ENCODE measurements at places on chromosomes 6 and 20. TPM values are rescaled to one million over a fixed set of nuclear protein-coding genes. Genes with fewer than 3 reads are reported as not detected.

DNA sequence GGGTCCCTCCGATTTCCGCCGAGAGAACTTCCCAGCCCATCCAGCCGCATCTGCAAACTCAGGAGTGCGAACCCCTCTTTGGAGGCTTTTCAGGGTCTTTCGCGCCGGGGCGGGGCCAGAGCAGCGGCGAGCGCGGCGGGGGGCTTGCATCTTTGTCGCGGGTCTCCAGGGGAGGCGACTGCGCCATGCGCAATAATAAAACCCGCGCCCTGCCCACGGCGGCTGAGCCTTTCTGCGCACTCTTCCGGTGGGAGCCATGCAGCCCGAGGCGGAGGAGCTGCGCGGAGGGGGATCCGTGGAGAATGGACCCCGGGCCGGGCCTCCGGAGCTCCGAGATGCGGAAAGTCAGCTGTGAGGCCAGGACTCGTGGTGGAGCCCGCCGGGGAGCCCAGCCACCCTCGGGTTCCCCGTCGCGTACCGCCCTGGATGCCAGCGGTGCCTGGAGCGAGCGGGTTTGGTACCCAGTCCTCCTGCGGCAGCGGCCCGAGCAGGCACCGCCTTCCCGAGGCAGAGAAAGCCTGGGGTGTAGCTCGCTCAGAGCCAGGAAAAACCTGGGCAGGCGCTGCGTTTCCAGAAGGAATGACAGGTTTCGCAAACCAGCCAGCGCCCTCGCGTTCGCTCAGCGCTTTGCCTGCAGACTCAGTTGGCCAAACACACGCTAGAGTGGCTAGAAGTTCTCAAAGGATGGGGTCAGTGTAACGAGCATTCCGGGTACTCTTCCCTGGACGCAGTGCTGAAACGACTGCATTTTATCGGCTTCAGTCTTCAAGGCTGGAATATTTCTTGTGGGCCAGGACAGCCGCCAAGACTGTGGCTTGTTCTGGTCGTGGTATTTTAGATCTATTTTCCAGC, 1.2 kb downstream of the AKAP12 start:
- H3K27ac ChIP-seq = peak overlapping the region; percentile 0
- DNase-seq = peak; percentile 31
- H3K27me3 ChIP-seq = no peaks in the 10 kb centered on the region

GRCh38 chr20:53370345-53370961, 223.2 kb downstream of the ZNF217 start:
- no peaks in the 10 kb centered on the region for H3K36me3 ChIP-seq
- peaks cover 80% of the 10 kb centered on the region for H3K27me3 ChIP-seq
- no peak for DNase-seq
- no peak overlapping the region for H3K4me3 ChIP-seq
- H3K27ac ChIP-seq = no peak overlapping the region

The LINC00237 gene
- total RNA-seq = not detected

GRCh38 chr20:1293641-1294379, 27.7 kb downstream of the SNPH start:
- no peaks in the 10 kb centered on the region for H3K4me1 ChIP-seq
- H3K27me3 ChIP-seq = no peaks in the 10 kb centered on the region
- no peak for DNase-seq

DNA sequence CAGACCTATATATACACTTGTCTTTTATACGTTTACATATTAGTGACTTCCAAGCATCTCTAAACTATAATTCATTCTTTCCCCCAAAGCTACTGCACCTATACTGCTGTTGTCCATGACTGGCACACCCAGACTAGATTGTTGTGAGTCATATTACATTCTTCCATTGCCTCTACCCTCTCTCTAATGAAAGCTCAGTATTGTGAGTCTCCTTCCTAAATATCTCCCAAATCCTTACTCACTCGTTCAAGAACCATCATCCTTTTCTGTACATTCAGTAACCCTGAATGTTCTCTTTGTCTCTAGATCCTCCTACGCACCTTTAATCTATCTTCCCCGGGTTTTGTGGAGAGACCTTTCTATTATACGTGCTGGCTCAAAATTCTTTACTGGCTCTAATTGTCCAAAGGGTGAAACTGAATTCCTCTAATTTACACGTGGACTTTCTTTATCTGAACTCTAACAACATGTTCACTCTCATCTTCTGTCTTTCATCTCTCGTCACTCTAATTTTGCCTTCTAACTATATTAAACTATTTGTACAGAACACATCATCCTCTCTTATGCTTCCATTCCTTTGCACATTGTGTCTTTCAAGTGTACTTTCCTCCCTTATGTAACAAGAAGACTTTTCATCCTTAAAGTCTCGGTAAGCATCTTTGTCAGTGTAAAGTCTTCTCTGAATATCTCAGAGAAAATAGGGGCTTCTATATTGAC, 109.3 kb downstream of the IBTK start:
- H3K27me3 ChIP-seq = no peaks in the 10 kb centered on the region
- no peak overlapping the region for H3K27ac ChIP-seq
- no peaks in the 10 kb centered on the region for H3K36me3 ChIP-seq
- no peak for DNase-seq

DNA sequence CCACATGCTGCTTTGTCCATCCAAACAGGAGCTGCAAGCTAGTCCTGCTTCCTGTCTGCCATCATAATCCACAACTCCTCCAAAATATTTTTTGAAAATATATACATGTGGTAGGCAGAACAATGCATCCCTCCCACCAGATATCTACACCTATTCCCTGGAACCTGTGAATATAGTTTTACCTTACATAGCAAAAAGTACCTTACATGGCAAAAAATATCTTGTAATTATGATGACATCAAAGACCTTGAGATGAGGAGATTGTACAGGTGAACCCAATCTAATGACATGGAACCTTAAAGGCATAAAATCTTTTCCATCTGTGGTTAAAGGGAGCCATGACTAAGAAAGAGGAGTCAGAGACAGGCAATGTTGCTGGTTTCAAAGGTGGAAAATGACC, 15.3 kb upstream of the RGS17 start:
- no peak for DNase-seq
- no peak overlapping the region for H3K4me3 ChIP-seq
- H3K36me3 ChIP-seq = no peaks in the 10 kb centered on the region
- no peaks in the 10 kb centered on the region for H3K4me1 ChIP-seq
- no peak overlapping the region for H3K27ac ChIP-seq

GRCh38 chr20:5061213-5061612, 58.5 kb downstream of the PCNA start:
- no peak overlapping the region for H3K4me3 ChIP-seq
- DNase-seq = peak; percentile 96
- no peaks in the 10 kb centered on the region for H3K36me3 ChIP-seq
- peak overlapping the region; percentile 93 for H3K27ac ChIP-seq
- H3K27me3 ChIP-seq = no peaks in the 10 kb centered on the region

The PBOV1 gene
- not detected for total RNA-seq

The BTNL2 gene
- total RNA-seq = not detected

- H3K27me3 ChIP-seq = no peaks in the 10 kb centered on the region
- no peaks in the 10 kb centered on the region for H3K36me3 ChIP-seq
- peak; percentile 52 for DNase-seq
- H3K27ac ChIP-seq = no peak overlapping the region
- peaks cover 34% of the 10 kb centered on the region for H3K4me1 ChIP-seq
- no peak overlapping the region for H3K4me3 ChIP-seq
Observed at GRCh38 chr6:52416629-52417151, 3.5 kb upstream of the EFHC1 start.

The SNPH gene
- total RNA-seq = 4.0 TPM

DNA sequence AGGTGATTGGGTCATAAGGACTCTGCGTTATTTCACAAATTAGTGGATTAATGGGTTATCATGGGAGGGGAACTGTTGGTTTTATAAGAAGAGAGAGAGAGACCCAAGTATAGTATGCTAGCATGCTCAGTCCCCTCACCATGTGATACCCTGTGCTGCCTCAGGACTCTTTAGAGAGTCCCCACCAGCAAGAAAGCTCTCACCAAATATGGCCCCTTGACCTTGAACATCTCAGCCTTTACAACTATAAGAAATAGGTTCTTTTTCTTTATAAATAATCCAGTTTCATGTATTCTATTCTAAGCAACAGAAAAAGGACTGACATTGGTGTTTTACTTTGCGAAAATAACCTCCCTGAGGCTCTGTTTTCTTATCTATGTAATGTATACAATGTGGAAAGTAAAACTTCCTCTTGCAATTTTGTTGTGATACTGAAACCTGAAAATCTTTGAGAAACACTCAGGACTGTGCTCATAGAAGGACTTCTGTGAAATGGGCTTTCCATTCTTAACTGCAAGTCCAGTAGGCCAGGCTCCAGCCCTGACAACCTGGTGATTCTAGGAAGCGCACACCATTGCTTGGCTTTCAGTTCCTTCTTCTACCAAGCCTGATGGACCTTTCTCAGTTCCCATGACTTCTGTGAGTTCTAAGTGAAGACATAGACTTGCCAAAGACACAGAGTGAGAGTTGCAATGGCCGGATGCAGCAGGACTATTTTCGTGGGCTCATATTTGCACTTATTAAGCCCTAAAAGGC, 21.9 kb downstream of the SIRPD start:
- H3K27me3 ChIP-seq = no peaks in the 10 kb centered on the region
- H3K4me1 ChIP-seq = no peaks in the 10 kb centered on the region
- H3K4me3 ChIP-seq = no peak overlapping the region
- H3K27ac ChIP-seq = no peak overlapping the region
- DNase-seq = no peak
- H3K36me3 ChIP-seq = no peaks in the 10 kb centered on the region

GRCh38 chr6:27672113-27672799, 199.4 kb upstream of the ZNF184 start:
- peak overlapping the region; percentile 58 for H3K27ac ChIP-seq
- H3K4me1 ChIP-seq = peaks cover 32% of the 10 kb centered on the region
- H3K27me3 ChIP-seq = no peaks in the 10 kb centered on the region
- H3K4me3 ChIP-seq = peak overlapping the region; percentile 85
- no peaks in the 10 kb centered on the region for H3K36me3 ChIP-seq

DNA sequence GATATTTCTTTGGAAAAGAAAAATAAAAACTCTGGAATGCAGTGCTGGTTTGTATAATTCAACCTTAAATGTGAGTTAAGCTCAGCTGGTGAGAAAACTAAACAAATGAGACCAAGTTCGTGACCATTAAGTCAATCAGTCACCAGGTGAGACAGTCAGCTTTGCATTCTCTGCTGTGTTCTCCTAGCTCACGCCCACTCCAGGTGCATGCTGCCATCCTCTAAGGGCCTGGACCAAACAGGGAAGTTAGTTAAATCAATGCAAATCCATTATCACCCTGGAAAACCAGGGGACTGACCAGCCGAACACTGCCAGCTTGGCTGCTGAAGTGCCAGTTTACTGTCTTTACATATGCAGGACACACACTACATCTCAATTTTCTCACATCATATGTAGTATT, 7.2 kb downstream of the TPBG start:
- no peak overlapping the region for H3K4me3 ChIP-seq
- peaks cover 27% of the 10 kb centered on the region for H3K4me1 ChIP-seq
- DNase-seq = no peak
- H3K27me3 ChIP-seq = no peaks in the 10 kb centered on the region

The SLC17A2 gene
- total RNA-seq = not detected

The F13A1 gene
- not detected for total RNA-seq

The CLPSL1 gene
- total RNA-seq = not detected

- H3K4me3 ChIP-seq = no peak overlapping the region
- no peak overlapping the region for H3K27ac ChIP-seq
- H3K27me3 ChIP-seq = no peaks in the 10 kb centered on the region
Observed at GRCh38 chr6:18997375-18997826, 610.3 kb downstream of the RNF144B start.

The TNFRSF21 gene
- 172 TPM for total RNA-seq

- DNase-seq = peak; percentile 77
- H3K4me3 ChIP-seq = no peak overlapping the region
- peaks cover 32% of the 10 kb centered on the region for H3K4me1 ChIP-seq
- no peaks in the 10 kb centered on the region for H3K27me3 ChIP-seq
- peak overlapping the region; percentile 93 for H3K27ac ChIP-seq
Observed at GRCh38 chr6:106546261-106546690, 83.0 kb downstream of the RTN4IP1 start.

DNA sequence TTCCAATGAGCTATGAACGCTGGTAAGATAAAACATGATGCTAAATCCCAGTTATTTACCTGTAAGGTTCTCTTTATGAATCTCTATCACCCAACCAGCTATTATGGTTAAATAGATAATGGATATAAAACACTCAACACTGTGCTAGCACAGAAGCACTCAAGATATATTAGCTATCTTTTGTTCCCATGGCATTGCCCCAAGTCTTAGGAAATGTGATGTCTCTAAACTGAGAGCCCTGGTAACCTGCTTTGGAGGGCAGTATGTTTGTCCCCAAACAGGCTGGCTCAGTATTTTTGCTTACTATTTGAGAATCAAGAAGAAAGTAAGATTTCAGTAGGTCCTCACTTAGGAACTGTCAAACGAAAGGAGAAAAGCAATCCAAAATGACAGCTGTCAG, 90.5 kb downstream of the BTBD9 start:
- H3K36me3 ChIP-seq = no peaks in the 10 kb centered on the region
- no peaks in the 10 kb centered on the region for H3K4me1 ChIP-seq
- H3K4me3 ChIP-seq = no peak overlapping the region

DNA sequence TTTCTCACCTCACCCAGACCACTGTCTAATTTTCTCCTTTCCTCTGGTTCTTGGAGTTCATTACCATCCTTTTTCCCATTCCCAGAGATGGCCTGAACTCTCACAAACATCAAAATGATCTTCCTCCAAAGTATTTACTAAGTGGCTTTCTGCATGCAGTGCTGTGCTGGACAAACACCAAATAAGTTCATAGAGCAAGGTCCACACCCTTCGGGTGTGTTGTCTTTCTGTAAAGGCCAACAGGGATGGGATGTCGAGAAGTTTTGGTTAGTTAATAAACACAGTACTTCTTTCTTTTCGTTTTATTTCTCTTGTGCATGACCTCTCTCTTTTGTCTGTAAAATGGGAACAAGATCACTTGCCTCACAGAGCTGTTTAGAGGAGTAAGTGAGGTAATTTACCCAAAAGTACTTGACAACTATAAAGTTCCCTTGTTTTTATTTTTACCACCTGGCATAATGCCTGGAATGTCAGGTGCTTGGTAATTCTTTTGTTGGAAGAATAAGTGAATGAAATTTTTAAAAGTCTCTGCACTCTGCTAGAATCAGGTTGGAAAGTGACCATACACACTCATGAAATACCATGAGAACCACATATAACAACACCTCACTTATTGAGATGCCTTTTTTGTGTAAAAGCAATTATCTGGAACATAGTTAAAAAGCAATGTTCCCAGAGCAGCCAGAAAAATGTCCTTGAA, 22.8 kb upstream of the CCN6 start:
- no peaks in the 10 kb centered on the region for H3K36me3 ChIP-seq
- H3K4me3 ChIP-seq = no peak overlapping the region

DNA sequence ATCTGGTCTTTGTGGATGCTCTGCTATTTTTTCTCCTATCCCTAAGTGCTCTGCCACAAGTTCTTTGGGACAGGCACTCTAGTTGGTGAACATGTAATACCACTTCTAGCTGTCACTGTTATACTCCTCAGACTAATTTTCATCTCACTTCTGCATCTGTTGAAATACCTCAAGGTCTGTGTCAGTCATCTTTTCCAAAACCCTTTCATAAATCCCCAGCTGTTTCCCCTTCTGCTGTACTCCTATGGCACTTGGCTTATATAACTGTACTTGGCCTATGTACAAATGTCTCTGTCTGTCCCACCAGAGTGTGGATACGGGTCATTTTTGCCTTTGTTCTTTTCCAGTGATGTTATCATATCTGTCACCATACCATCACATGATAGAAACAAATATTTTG, 124.2 kb downstream of the FHL5 start:
- no peaks in the 10 kb centered on the region for H3K4me1 ChIP-seq
- H3K36me3 ChIP-seq = no peaks in the 10 kb centered on the region
- no peak for DNase-seq

- H3K36me3 ChIP-seq = no peaks in the 10 kb centered on the region
- H3K27me3 ChIP-seq = peaks cover 77% of the 10 kb centered on the region
- H3K4me1 ChIP-seq = no peaks in the 10 kb centered on the region
- no peak overlapping the region for H3K4me3 ChIP-seq
- no peak overlapping the region for H3K27ac ChIP-seq
- no peak for DNase-seq
Observed at GRCh38 chr6:167107787-167108186, 15.1 kb upstream of the CCR6 start.

The HEY2 gene
- not detected for total RNA-seq

Measured in PC-9 (cell line).